ENCODE measurements at places on chromosomes 13 and 19.

DNA sequence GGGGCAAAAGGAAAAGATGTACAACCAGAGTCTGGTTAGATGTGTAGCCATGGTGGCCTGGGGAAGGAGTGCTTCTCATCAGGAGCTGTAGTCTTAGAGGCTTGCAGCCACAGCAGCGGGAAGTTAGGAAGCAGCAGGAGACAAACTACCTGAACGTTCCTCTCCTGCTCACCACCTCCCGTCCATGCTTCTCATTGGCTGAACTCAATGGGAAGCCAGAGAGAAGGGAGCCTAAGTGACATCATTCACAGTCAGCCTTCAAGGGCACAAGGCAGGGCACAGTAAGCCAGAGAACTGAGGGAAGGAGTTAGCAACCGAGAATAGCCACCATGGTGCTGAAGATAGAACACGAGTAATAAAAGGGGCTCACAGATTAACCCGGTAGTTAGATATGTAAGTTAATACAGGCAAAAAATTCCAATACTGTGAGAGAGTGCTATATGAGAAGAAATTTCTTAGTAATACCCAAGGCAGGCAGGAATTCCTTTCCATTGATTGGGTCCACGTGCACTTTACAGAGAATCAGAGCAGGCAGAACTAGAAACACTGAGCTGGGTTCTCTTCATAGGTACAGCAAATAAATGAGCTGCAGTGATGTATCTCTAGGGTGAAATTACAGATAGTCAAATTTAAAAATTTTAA, 391.5 kb upstream of the DACH1 start:
- no peak for DNase-seq

DNA sequence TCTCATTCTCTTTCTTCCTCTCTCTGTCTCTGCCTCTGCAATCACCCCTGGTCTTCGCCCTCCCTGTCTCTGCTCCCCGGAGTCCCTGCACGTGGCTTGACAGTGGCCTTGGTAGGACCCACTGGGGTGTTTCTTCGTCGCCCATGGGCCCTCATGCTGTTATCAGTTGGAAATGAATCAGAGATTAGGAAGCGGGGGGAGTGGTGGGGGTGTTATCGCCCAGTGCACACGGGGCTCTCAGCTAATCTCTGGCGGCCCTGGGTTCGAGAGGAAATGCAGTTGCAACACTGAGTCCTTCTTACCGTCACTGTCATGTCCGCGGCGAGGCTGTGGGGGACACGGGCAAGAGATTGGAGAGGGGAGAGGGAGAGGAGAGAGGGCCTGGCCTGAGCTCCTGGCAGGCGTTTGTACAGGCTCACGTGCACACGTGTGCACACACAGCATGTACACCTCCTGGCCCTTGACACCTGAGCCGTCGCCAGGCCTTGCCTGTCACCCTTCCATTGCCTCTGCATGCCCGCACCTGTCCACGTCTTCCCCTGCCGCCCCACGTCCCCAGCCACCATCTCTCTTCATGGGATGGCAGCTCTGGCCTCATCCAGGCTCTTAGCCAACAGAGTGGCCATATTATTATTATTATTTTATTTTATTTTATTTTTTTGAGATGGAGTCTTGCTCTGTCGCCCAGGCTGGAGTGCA, 37.8 kb upstream of the SLC7A10 start:
- DNase-seq: no peak

DNA sequence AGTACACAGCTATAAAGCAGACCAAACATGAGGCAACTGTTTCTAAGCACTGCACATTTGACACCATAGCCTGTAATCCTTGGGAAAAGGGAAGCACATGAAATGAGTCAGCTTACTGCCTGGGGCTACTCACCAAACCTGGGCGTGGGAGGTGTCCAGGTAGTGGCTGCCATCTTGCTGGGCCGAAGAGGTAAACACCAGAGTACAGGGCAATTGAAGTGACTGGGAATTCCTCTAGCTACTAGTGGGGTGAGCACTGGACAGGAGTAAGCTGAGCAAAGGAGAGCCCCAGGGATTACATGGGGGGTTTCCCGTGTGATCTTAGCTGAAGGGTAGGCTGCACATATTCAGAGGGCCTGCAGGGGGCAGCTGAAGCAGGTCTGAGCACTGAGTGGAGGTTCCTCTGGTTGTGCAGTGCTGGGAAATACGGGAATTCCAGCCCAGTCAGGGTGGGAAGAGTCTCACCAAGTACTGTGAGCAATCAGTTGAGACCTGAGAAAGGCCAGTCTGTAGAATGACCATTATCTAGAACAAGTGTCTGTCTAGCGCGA, 140.5 kb downstream of the SLC7A1 start:
- DNase-seq: no peak

DNA sequence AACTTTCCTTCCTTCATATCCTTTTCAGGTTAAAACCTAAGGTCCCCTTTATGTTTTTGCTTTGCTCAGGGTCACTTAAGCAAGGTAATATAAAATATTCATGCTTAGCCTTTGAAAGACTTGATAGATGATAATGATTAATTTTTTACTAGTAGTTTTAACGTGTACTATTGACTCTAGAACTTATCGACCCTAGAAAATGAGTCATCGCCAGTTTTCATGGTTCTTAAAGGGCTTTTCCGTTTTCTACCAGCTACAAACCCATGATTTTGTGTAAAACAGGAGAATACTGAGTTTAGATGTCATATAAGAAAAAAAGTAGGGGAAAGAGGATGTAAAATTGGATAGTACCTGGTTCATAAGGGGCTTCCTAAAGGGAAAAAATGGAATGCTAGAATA, 75.7 kb downstream of the DHRS12 start:
- DNase-seq: no peak

GRCh38 chr19:42120276-42120980, 11.8 kb downstream of the POU2F2 start:
- no peak for DNase-seq

DNA sequence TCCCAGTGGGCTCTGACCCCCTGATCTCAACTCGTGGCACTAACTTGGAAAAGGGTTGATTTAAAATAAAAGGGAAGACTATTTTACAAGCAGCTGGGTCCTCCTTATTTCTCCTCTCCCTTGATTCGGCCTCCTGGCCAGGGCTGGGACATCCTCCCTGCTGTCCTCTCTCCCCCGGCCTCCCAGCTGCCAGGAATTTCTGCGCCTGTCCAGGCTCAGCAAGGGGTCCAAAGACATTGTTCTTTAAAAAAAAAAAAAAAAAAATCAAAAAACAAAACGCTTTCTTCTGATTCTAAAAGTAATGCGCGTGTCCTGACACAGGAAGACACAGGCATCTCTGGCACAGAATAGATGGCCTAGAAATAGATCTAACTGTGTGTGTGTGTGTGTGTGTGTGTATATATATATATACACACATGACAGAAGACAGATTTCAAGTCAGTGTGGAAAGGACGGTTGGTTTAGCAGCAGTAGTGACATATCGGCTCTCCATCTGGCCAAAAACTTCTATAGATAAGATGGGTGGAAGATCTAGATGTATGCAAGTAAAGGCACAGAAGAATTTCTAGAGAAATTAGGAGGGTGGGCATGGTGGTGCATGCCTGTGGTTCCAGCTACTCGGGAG, 12.3 kb upstream of the LENG8 start:
- DNase-seq: no peak

- no peak for DNase-seq
Observed at GRCh38 chr13:108146642-108147041, 68.7 kb downstream of the LIG4 start.

GRCh38 chr13:79385694-79386093, 20.4 kb downstream of the RBM26 start:
- DNase-seq: no peak

GRCh38 chr13:77740931-77741596, 43.6 kb downstream of the SLAIN1 start:
- no peak for DNase-seq

DNA sequence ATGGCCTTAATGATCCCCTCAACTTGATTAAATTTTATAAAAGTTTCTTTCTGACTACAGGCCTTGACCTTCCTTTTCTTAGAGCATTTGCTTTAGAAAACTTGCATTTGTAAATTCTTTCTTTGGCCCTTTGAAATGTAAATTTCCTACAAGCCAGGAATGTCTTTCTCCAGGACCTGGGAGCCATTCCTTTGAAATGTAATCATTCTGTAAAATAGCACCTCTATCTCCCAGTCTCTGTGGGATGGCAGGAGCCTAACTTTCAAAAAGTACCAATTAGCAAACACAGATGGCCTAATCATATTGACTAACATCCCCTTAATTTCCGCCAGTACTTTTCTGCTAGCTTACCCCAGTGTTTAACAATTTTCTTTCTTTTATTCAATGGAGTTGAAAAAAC, 1394.2 kb upstream of the ATXN8OS start:
- no peak for DNase-seq

DNA sequence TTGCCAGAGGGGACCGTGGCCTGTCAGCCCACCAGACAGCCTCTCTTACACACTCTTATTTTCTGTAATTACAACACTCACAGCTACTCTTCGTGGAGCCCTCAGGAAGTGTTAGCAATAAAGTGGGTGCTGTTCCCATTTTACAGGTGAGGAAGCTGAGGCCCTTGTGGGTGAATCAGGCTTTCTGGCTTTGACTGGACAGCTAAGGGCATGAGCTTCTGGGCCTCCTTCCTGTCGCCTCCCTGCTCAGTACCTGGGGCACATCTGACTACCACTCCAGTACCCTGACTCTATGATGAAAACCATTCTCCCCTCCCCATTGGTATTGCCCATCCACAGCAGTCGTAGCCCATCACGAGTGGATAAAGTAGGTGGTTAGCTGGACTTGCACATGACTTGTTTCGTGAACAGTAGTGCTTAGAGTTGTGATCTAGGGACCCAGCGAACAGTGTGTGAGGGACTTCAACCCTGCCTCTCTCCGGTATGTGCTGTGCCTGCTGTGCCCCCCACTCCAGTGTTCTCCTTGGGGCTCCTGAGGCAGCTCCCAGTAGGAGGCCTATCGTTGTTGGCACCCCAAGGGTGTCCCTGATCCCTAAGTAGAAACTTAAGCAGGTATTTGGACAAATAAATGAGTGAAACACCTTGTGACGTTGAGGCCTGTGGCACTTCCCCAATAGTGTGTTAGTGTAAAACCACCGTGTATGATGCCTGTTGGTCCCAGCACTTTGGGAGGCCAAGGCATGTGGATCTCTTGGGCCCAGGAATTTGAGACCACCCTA, 38.6 kb downstream of the GATAD2A start:
- DNase-seq: no peak

DNA sequence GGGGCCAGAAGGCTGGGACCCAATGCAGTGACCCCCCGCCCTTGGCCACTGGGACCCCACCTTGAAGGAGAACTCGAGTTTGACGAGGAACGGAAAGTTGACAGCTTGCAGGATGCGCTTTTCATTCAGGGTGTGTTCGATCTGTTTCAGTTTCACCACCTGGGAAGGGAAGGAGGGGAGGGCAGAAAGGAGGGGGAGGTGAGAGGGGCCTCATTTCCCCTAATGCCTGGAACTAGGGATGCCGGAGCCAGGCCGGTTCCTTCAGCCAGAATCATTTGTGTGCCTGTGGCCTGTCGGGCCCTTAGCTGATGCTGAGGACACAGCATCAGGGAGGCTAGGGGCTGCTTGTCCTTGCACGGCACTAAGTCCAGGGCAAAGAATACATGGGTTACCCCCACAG, 12.2 kb upstream of the SAMD1 start:
- no peak for DNase-seq

DNA sequence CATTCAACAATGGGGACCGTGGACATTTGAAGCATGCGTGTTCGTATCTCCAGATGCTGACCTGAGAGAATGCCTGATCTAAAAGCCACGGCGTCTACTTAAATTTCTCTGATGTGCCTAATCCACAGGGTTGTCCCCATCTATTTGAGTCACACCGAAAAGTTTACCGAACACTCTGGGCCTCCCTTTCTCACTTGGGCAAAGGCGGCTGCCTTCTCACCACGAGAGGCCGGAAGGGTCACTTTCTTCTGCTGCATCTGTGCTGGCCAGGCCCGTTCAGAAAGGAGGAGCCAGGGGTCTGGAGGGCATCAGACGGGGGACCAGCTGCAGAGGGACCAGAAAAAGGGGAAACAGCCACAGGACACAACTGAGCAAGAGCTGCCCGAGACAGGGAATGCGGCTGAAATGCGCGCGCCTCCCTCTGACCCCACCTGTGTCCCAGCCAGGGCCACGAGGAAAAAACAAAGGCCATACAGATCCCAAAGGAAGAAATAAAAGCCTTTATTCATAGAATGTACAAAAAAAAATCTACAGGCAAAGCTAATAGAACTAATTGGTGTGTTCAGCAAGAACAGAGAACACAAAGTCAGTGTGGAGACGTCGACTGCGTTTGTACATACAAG, 71.3 kb upstream of the C13orf46 start:
- DNase-seq: no peak

- DNase-seq: no peak
Observed at GRCh38 chr13:86298725-86299124, 499.5 kb upstream of the SLITRK6 start.

DNA sequence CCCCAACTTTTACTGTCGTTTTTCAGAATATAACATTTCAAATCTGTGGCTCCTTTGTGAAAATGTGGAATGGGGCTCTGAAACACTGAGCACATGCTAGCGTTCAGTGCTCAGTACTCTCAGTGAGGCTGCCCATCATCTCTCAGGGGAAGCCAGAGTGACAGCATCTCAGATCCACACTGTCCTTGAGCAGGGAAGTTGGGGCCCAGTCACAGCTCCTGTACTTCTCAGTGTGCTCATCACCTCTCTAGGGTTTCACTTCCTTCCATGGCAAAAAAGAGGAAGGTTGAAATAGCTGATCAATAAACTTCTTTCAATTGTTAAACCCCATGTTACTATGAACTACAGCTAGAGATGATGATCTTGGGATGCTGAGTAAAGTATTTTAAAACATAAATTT, 565.9 kb upstream of the SPRY2 start:
- DNase-seq: no peak

- no peak for DNase-seq
Observed at GRCh38 chr13:83057119-83057518, 825.2 kb downstream of the SLITRK1 start.

GRCh38 chr13:47112205-47112902, 215.5 kb upstream of the HTR2A start:
- no peak for DNase-seq

- no peak for DNase-seq
Observed at GRCh38 chr13:52707375-52707774, 32.2 kb downstream of the CNMD start.

DNA sequence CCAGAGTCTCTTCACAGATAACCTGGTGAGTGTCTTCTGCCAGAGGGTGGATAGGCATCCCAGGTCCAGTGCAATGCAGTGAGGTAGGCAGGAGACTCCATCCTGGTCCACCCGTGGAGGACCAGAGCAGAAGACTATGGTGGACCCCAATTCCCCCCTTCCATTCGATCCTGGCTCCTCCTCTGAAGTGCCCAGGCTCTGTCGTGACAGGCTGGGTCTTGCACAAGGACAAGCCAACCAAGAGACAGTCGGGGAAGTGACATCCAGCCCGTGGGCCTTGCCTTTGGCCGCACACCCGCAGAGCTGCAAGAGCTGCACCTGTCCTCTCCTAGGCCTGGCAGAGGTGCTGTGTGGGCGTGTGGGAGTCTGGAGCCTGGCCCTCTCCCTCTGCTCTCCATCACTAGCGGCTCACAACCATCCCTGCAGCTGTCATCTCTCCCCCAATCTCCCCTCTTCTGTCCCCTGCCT, 3.1 kb downstream of the ZNF784 start:
- no peak for DNase-seq

GRCh38 chr19:44753932-44754749, 5.6 kb downstream of the BCL3 start:
- peak; percentile 64 for DNase-seq
